Liver (tissue), 10 donors: ENCODE measurements at places on chromosomes 4 and X. TPM values are rescaled to one million over a fixed set of nuclear protein-coding genes. Genes with fewer than 3 reads are reported as not detected.

GRCh38 chr4:104117776-104118175 lies 376.9 kb downstream of the CXXC4 start:
- no peaks in the 10 kb centered on the region for H3K36me3 ChIP-seq
- H3K27me3 ChIP-seq, result no peaks in the 10 kb centered on the region
- H3K27ac ChIP-seq, result no peak overlapping the region
- H3K4me3 ChIP-seq, result no peak overlapping the region
- DNase-seq, result no peak
- H3K4me1 ChIP-seq, result no peaks in the 10 kb centered on the region

- no peaks in the 10 kb centered on the region for H3K27me3 ChIP-seq
- H3K27ac ChIP-seq, result no peak overlapping the region
Observed at GRCh38 chr4:25809996-25810395, 52.8 kb downstream of the SEL1L3 start.

GRCh38 chr4:54745031-54745770 lies 87.4 kb downstream of the KIT start:
- DNase-seq, result no peak
- H3K27me3 ChIP-seq, result no peaks in the 10 kb centered on the region
- H3K4me3 ChIP-seq, result no peak overlapping the region
- no peaks in the 10 kb centered on the region for H3K36me3 ChIP-seq

HSD17B13 gene
- total RNA-seq, result 0.09 TPM

CLGN gene
- total RNA-seq, result 8.2 TPM
